Stimulated activated naive CD4-positive, alpha-beta T cell treated with Interleukin-2 at 50 U/mL for 16 hours (primary cell): ENCODE measurements at places on chromosomes 6 and 20.

DNA sequence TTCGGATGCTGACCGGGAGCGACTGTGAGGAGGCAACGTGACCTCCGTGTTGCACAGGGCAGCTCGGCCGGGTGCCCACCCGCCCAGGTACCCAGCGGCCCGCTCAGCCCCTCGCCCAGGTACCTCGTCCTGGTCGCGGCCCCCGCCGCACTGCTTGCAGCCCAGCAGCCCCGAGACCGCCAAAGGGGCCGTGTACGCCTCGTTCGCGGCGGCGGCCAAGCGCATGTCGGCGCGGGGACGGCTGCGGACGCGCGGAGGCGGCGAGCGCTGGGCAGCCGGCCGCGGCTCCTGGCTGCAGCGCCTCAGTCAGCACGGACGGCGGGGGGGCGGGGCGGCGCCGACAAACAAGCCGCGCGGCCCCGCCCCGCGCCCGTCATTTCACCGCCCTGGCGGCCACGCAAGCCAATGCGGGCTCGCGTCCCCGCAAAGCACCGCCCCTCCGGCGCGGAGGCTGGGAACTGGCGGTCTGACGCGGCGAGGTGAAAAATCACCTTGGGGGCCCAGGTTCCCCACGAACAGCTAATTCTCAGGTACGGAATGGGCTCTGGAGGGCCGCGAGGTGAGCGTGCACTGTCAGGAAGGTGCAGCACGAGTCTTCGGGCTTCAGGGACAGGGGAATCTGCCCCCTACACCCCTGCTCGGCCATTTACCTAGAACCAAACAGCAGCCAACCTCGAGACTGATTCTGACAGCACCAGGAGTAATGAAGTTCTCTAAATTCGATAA lies 85.2 kb downstream of the SESN1 start:
- DNase-seq = peak; percentile 86

DNA sequence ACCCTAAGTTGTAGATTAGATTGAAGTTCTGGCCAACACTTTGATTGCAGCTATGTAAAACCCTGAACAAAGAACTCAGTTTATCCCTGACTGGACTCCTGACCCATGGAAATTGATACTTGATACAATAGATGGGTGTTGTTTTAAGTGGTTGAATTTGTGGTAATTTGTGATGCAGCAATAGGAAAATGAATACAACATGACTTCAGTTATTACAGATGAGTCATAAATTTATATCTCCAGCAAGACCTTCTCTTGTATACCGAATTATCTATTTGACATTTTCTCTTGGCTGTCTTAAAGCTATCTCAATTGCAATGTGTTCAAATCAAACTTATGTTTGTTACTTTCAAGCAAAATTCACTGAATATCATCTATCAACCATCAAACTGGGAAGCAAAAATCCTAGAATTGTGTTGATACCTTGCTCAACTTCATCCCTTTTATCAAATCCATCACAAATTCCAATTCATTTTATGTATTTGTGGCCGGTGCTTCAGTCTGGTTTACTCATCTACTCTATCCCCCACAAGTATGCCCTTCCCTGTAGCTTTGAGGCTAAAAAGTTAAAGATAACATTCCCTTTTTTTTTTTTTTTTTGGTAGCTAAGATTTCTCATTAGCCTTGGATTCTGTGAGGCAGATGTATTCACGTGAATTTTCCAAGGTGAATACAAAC lies 129.4 kb upstream of the CENPW start:
- no peak for DNase-seq

DNA sequence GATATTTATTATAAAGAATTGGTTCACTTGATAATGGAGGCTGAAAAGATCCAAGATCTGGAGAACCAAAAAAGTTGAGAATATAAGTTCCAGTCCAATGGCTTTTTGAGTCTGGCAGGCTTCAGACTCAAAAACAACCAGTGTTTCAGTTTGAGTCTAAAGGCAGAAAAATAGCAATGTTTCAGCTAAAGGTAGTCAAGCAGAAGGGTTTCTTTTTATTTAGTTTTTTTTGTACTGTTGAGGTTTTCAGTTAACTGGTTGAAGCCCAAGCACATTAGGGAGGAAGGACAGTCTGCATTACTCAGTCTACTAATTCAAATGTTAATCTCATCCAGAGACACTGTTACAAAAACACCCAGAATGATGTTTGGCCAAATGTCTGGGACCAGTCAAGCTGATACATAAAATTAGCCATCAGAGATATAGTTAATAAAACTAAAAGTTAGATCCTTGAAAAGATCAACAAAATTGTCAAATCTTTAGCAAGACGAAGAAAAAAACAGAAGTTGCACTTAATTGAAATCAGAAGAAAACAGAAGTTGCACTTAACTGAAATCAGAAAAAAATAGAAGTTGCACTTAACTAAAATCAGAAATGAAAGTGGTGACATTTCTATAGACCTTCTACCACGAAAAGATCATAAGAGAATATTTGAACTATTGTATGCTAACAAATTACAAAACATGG lies 980.3 kb upstream of the FLRT3 start:
- DNase-seq = no peak

GRCh38 chr6:29975561-29975907 lies 33.2 kb downstream of the HLA-A start:
- DNase-seq = no peak

DNA sequence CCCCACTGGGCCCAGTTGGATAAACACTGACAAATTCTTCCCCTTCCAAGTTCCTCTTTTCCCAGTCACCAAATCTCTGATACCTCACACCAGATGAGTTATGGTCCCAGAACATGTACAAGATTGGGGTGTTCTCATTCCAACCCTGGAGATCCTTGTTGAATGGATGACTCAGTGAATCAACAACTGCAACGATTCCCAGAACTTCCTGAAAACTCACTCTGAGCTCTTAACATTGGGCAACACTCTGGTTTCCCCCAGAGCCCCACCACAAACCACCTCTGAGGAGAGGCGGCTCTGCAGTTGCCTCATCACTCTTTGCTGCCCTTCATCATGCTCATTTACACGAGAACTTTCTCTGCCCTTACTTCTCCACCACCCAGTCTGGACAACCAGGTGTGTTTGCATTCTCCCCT lies 115.2 kb downstream of the MRPL14 start:
- DNase-seq = no peak

- peak; percentile 37 for DNase-seq
Measured at GRCh38 chr6:52390361-52390727, 28.4 kb downstream of the PAQR8 start.

GRCh38 chr20:2691127-2691526 lies 1.5 kb upstream of the EBF4 start:
- no peak for DNase-seq

DNA sequence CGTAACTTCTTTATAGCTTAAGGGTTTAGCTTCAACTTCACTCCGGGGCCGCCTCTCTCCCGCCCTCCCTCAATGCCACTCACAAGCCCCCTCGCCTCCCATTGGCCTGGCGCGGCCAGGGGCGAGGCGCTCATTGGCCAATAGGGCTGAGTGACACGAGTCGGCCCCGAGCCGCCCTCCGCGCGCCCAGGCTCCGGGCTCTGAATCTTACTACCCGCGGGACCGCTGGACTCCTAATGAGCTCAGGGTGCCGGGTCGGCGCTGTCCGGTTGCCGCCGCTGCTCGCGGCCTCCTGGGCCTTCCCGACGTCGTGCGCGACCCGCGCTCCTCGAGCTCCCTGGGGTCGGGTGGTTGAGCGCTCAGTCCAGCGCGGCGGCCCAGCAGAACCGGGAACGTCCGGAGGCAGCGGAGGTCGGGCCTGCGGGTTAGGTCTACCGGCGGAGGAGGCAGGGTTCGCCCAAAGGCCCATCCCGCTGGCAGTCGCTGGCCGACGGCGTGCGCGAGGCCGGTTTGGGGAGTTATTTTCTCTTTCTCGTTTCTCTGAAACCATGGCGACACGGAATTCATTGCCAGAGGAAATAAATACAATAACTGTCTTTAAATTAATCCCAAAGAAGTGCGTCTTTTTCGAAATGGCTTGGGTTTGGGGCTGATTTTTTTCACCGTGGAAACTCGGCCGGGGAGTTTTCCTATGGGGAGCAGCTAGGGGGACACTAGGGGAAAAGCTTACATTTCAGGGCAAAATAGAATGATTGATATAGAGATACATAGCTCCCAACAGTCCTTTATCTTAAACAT lies at the start of gene SIM1:
Gene SIM1 (minus strand): TSS at position 19 of the 798 bp plus-strand sequence. CDS start 1,453 bp downstream, outside the sequence.
- no peak for DNase-seq

- no peak for DNase-seq
Measured at GRCh38 chr6:149169761-149170511, 147.6 kb upstream of the TAB2 start.

GRCh38 chr6:39050453-39051112 lies 2.0 kb downstream of the GLP1R start:
- no peak for DNase-seq

GRCh38 chr6:141486942-141487341 lies 645.8 kb upstream of the GJE1 start:
- DNase-seq = no peak

GRCh38 chr6:139580592-139581484 lies 206.4 kb upstream of the CITED2 start:
- DNase-seq = no peak

DNA sequence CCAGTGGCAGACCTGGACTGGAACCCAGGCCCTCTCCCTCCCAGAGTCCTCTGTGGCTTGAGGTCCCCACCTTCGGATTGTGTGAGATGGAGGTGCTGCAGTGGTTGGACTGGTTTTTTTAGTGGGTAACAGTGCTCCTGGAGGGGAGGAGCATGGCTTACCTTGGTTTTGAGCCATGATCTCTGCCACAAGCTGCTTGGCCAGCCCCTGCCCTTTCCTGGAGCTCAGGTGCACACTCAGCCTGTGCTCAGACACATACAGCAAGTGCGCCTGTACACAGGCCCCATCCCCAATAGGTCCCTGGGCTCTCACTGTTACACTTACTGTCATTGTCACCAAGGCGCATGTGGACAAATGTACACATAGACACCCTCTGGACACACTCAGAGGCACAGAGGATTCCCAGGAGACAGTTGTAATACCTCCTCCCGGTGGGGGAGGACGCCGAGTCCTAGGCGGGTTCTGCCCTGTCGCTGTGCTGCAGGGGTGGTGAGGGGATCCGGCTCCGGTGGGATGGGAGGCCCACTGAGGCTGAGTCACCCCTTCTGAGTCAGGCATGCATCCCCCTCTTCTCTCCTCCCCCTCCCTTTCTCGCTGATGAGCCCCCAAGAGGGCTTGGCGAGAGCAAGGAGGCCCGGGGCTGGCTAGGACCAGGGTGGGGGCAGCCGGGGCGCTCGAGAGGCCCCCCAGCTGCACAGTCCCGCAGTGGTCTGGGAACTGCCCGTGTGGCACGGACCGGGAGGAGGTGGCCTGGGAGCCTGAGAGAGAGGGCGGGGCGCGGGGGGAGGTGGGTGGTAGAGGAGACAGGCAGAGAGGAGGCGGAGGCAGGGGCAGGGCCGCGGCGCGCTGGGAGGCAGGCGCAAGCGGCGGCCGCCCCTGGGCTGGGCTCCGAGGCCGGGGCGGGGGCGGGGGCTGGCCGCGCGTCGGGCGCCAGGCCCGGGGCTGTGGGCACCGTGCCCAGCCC lies 522 bp upstream of the EPB41L1 start:
- peak; percentile 24 for DNase-seq

- no peak for DNase-seq
Measured at GRCh38 chr6:146595972-146596731, 2.6 kb upstream of the ADGB start.

DNA sequence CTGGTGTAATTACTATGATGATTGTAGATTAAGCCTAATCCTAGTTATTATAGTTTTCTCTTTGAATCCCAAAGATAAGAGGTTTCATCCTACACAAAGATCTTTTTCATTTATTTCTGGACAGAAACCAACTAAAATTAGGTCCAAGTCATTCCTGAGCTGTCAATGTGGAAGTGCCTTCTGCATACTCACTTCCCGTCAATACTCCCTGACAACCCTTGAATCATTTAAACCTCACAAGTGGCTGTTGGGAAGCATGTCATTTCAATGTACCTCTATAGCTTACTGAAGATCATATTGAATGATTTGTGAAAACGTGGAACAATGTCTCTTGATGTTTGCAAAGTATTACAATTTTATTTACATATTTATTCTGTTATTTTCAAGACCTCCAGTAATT lies 274.1 kb downstream of the HACE1 start:
- no peak for DNase-seq

DNA sequence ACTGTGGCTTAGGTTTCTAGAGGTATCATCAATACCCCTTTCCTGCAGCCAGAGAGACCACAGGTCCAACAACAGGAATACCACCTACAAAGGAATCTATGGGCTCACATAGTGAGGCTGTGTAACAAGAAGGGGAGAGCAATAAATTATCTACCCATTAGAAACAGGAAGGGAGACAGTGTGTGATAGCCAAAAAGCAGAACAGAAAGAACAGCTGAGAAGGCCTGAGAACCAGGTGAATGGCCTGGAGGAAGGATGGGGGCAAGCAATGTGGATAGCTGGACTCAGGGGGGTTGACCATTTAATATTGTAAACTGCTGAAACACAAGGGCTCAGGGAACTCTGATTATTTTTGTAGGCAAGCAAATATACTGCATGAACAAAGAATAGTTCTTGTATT lies 628.2 kb downstream of the COL12A1 start:
- no peak for DNase-seq

DNA sequence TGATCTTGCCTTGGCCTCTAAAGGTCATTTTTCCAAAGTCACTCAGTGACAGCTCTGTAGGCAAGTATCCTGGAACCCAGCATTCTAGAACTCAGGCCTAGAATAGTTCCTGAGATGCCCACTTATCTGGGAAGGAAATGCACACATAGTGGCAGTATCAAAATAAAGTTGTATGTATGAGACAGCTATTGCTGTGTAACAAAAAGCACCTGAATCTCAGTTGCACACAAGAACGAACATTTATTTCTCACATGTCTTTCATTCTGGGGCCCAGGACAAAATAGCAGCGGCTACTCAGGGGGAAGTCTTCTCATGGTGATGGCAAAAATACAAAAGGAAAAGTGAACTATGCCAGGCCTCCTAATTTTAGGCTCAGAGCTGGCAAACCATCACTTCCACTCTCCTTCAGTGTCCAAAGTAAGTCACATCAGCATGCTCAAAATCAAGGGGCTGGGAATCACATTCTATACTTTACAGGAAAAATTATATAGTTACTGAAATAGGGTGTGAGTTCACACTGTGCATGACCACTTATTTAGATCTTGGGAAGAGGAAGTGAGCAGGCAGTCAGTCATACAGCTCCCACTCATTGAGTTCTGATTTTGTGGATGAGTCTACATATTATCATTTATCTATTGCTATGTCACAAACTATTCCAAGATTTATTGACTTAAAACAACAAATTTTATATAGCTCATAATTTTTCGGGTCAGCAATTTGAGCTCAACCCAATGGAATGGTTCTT lies 133.7 kb upstream of the RIN2 start:
- no peak for DNase-seq

GRCh38 chr6:149049230-149049629 lies 268.3 kb upstream of the TAB2 start:
- no peak for DNase-seq

GRCh38 chr20:13684566-13685222 lies 46.0 kb upstream of the TASP1 start:
- no peak for DNase-seq
